ENCODE measurements at places on chromosomes 16 and 17.

DNA sequence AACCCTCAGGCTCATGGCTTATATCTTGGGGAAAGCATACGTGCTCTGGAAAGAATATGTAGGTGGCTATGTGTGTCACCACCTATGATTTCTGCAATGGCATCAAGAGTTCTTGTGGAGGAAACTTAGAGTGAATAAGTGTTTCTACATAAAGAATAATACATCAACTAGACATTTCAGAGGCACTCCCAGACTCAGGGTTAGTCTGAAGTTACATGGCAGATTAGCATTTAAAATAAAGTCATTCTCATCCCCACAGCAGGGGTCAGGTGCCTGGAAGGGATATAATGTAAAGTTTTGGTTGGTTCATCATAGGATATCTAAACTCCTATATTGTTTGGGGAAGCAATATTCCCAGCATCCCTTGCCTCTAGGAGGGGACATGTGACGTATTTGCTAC, 182.1 kb downstream of the PCTP start:
- no peak for DNase-seq

DNA sequence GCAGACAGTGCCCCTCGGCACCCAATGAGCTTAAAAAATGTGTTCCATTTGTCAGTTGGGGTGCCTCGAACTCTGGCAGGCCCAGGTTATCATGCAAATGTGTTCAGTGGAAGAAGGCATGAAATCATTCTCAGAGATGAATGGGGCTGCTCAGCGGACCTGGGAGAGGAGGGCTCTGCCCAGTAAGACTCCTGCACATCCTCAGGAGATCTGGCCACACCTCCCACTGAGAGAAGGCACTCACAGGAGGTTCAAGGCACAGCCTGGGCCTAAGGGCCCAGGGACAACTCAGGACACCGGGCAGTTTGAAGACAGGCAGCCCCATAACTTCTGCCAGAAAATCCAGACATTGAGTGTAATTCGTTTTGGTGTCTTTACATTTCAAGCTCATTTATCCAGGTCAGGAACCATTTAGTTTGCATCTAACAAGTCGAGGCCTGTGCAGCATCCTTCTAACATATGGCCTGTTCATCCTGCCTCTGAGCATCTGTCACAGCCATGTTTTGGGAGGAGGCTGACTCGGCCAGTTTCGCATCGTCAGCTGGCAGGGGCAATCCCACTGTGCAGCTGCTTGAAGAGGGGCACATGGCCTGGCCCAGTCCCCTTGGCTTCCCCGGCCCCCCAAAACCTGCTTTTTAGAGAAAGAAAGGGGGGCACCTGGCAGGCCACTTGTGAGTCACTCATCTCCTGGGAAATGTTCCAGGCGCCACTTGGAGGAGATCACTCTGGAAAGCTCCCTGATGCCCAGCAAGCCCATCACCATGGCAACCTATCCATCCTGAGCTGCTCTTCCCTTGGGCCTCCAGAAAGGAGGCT, 31.2 kb upstream of the BCAR1 start:
- DNase-seq = no peak

DNA sequence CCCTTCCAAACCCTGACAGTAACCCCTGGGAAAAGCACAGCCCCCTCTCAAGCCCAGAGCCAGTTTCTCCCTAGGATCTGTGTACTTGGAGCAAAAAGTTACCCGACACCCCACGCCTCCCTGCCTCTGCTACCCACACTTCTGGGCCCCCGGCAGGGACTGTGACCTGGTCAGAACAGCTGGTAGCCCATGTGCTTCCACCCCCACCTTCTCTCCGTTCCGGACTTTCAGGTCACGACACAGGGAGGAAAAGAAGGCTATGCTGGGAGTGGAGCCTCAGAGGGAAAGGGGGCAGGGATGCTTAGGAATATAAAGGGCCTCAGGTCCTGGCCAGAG, 6.4 kb downstream of the PPY start:
- no peak for DNase-seq

DNA sequence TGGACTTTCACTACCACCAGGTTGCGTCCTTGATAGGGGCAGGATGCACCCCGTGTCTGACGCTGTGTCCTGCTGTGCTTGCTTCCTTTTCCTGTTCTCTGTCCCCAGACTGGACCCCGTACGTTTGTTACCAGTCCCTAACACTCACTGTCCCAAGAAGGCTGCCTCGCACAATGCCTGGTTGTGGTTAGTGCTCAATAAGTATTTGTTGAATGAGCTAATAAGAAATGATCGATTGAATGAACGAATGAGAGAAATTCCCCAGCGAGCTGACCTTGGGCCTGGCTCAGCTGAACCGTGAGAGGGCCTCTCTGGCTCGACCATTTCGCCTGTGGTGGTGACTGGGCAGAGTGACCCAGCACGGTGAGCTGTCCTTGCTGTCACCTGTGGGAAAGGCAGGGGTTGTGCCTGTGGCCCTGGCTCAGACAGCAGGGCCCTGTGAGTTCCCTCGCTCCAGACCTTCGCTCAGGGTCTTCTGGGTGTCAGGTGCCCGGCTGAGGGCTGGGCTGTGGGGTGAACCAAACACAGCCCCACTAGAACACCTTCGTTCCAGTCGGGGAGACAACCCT, 20.9 kb downstream of the CMIP start:
- no peak for DNase-seq

- DNase-seq = no peak
These were observed 84.7 kb upstream of the ELAC2 start for GRCh38 chr17:13102477-13102876.

DNA sequence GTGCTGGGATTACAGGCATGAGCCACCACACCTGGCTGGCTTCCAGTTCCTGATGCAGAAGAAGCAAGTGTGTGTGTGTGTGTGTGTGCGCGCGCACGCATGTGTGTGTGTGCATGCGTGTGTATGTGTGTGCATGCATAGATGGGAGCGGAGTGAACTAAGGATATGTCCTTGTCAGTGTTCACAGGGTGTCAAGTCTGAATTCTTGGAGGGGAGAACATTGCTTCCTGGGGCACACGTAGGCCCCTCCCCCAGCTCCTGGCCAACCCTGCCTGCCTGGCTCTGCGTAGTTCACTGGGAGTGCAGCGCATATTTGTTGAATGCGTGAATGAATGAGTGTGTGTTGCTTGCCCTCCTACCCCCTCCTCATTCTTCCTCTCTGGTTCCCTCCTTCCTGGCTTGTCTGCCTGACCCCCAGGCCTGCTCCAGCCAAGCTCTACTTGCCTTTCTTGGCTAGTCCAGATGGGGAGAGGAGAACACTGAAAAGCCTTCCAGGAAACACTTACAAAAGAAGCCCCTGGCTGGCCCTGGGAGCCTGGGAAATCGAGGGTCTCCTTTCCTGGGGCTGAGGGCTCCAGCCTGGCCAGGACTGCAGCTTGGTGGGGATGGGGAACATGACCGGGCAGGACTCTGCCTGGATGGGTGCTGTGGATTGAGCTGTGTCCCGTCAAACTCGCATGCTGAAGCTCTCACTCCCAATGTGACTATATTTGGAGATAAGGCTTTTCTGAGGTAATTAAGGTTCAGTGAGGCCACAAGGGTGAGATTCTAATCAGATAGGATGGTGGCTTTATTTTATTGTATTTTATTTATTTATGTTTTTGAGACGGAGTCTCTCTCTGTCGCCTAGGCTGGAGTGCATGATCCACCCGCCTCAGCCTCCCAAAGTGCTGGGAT, 27.9 kb downstream of the IGFBP4 start:
- no peak for DNase-seq

- no peak for DNase-seq
These were observed 12.1 kb downstream of the ZNF500 start for GRCh38 chr16:4754865-4755264.

DNA sequence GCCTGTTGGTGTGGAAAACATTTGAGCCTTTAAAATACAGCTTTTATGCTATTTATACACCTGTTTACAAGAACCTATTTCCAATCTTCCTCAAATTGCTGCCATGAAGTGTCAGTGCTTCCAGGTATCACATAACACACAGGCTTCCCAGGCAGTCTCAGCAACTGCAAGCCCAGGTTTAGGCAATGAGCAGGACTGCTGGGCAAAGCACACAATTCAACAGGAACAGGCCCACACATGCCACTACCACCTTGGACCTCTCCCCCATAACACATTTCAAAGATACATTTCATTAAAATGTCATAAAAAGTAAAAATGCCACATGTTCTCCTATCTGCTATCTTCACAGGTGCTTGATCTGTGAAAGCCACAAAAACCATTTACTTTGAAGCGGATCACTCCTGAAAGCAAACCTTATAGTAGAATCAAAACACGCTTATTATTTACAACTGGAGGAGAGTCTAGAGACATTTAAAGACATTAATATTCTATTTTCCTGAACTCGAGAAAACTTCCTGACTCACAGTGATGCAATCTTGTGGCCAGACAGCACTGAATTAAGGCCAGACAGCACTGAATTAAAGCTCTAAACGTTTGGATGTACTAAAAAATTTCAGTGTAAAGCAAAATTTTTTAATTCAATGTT, 31.5 kb downstream of the ANKFY1 start:
- no peak for DNase-seq

GRCh38 chr17:36498560-36499300, 12.2 kb downstream of the ZNHIT3 start:
- no peak for DNase-seq

GRCh38 chr17:73806768-73807167, 162.5 kb upstream of the SDK2 start:
- DNase-seq = no peak

GRCh38 chr16:74832228-74832627, 57.6 kb upstream of the FA2H start:
- no peak for DNase-seq

- DNase-seq = no peak
These were observed 24.2 kb downstream of the SLC5A10 start for GRCh38 chr17:18976201-18976600.

- no peak for DNase-seq
These were observed 2.5 kb downstream of the MAF start for GRCh38 chr16:79598063-79598347.

DNA sequence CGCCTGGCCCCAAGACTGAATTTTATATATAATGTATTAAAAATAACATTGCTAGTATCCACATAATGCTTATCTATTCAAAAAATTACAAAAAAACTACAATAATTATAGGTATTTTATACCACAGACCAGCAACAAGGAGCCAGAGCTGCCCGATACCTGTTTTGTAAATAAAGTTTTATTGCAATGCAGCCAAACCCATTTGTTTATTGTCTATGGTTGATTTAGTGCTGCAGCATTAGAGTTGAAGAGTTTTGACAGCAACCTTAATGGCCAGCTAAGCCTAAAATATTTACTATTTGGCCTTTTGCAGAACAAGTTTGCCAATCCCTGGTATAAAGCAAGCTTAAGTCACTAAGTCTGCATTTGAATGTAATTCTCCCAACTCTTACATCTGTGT, 5.6 kb downstream of the MEIOC start:
- DNase-seq = no peak

GRCh38 chr17:48301002-48301401, 129.0 kb downstream of the SKAP1 start:
- DNase-seq = no peak

DNA sequence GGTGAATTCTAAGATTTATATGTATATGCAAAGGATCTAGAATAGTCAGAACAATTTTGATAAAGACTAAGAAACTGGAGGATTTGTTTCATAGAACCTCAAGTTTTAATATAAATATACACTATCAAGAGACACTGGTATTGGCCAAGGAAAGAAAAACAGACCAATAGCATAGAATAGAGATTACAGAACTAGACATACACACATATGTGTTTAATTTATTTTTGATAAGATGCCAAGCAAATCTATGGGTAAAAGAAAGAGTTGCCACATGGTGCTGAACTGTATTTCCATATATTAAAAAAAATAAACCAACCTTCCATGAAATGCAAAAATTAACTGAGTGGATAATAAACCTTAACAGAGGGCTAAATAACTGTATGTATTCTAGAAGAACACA, 27.9 kb upstream of the LRRC37A3 start:
- no peak for DNase-seq

DNA sequence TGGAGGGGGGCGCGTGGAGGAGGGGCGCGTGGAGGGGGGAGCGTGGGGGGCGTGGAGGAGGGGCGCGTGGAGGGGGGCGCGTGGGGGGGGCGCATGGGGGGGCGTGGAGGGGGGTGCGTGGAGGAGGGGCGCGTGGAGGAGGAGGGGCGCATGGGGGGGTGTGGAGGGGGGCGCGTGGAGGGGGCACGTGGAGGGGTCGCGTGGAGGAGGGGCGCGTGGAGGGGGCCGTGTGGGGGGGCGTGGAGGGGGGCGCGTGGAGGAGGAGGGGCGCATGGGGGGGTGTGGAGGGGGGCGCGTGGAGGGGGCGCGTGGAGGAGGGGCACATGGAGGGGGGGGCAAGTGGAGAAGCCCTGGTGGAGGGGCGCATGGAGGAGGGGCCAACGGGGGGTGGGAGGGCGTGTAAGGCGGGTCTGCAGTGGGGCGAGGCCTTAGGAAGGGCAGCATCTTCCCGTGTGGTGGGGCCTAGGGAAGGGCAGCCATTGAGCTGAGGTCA, 7.3 kb downstream of the MSLN start:
- DNase-seq = no peak

DNA sequence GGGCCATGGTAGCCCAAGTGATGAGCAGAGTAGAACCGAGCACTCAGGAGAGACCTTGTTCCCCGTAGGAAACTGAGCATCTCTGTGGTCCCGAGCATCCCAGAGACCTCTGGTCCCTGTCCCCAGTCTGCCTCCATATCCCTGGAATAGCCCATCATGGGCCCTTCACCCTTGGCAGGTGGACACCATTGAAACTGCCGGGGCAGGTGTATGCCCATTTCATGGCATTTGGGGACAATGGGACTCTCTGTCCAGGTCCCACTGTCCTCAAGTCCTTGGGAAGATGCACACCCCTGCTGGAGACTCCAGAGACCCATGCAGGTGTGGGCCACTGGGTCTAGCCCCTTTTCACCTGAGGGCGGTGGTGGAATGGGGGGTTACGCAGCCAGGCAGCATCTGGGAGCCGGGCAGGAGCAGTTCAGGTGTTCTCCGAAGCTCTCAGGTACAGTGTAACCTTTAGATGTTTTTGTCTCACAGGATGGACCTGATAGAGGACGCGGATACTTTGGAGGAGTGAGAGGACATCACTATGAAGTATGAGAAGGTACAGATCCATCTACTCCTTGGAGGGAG, 75.9 kb downstream of the GOSR1 start:
- DNase-seq = no peak
